Amniotic stem cell (primary cell): ENCODE measurements at places on chromosomes 4 and X.

DNA sequence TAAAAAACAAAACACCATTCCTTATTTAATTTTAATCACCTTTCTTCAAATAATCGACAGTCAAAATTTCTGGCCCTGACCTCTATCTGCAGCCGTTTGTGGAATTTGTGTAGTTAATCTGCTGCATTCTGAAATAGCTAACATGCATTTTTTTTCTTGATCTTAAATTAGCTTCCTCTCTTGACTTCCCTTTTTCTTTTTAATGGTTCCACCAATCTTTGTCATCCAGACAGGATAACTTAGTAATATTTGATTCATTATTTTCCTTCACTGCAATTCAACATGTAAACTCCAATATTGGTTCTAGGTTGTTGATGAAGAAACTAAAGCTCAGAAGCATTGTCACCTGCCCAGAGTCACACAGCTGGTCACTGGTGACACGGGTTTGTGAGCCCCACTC is 77.3 kb downstream of the ARHGAP10 start:
- DNase-seq = no peak

DNA sequence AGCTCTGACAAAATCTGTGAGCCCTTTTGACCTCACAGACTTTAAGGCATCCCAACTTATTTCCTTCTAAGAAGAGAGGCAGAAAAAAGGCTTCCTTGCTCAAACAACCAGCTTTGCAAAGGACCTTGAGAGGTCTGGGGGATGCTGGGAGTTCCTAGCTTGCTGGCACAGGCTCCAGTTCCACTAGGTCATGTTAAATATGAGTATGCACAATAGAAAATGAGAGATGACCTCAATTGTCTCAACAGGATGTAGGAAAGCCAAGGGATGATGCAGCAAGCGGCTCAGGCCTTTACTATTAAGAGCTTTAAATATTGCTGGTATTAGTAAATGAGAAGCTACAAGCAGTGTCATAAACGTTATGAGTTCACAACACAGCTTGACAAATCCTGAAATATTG is 13.3 kb upstream of the ZNF827 start:
- DNase-seq = no peak

DNA sequence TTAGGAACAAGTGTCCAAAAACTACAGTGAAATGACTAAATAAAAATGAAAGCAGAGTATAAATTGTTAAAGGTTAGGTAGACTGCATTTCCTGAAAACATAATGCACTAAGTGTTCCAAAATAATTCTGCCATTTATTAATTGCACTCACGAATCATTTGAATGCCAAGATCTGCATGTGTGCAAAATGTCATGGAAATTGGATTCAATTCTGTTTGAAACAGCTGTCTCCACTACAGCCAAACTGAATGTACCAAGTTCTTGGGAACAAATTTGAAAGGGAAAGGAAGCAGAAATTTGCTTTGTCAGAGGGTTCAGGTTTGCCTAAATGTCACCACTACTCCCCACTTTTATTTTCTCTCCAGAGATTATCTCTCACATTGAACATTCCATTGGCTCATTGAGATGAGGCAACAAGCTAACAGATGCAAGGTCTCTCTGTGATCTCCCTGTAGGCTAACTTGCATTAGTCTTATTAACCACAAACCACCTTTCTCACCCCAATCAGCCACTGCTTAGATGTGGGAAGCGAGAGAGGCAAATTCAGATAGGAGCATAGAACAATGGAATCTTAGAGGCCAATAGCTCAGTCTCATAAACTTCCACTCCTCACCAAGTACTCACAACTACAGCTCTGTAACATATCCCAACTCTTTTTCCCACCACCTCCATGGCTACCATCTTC is 226.6 kb downstream of the KDR start:
- DNase-seq = no peak

DNA sequence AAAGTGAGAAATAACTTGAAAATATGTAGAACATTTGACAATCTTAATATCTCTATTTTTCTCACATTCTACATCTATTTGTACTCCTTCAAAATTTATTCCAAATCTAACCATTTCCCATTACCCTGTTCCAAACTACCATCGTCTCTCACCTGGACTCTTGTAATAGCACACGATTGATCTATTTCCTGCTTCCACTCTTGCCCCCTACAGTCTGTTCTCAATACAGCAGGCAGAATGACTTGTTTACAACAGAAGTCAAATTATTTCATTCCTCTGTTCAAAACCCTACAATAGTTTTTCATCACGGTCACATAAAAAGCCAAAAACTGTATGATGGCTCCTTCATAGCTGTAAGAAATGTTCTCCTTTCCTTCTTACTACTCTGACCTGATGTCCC is 21.1 kb upstream of the LUZP4 start:
- no peak for DNase-seq

DNA sequence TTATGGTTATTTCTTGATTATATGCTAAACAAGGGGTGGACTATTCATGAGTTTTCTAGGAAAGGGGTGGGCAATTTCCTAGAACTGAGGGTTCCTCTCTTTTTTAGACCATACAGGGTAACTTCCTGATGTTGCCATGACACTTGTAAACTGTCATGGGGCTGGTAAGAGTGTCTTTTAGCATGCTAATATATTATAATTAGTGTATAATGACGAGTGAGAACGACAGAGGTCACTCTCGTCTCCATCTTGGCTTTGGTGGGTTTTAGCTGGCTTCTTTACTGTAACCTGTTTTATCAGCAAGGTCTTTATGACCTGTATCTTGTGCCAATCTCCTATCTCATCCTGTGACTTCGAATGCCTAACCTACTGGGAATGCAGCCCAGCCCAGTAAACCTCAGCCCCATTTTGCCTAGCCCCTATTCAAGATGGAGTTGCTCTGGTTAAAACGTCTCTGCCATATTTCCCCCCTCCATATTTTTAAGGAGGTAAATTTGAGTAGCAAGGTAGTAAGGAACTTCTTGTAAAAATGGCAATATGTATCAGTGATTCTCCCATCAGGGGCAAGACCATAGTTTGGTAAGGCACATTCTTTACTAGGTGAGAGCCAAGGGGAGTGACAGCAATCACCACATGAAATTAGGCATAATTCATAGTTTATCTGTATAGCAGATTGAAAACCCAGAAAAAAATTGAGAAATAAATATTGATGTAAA is 2.6 kb downstream of the CXCL2 start:
- no peak for DNase-seq

GRCh38 chr4:5874811-5875449 is 18.0 kb downstream of the CRMP1 start:
- DNase-seq = no peak

DNA sequence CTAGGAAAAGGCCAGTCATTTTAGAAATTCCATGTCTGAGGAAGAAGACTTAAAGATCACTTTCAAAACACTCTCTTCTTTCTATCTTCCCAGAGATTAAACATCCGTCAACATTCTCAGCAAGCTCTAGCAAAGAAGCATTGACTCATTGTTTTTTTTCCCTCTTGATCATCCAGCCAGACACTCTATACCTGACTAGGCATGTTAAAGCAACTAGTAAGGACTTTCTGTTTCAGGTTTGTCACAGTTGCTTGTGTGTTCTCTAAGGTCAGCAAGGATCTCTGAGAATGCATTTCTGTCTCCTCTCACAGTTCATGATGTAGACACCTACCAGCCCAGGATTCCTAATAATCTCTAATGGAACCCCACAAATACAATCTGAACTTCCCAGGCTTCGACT is 112.2 kb downstream of the IL13RA2 start:
- no peak for DNase-seq

DNA sequence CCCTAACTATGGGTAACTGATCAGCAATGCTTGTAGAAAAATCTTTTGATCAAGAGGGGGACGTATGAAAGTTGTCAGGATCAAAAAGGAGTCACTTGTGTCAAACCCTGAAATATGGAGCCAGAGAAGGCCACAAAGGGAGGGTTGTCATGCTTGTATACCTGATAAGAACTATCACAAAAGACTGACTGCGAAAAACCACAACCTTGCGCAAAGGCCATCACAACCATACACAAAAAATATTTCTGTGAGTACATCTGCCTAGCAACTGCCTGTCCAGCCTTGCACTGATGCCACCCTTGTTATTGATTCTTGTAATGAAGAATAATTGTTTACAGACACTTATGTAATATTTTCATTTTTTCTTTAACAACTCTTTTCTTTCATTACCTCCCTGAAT is 22.8 kb upstream of the EIF4E start:
- DNase-seq = no peak

DNA sequence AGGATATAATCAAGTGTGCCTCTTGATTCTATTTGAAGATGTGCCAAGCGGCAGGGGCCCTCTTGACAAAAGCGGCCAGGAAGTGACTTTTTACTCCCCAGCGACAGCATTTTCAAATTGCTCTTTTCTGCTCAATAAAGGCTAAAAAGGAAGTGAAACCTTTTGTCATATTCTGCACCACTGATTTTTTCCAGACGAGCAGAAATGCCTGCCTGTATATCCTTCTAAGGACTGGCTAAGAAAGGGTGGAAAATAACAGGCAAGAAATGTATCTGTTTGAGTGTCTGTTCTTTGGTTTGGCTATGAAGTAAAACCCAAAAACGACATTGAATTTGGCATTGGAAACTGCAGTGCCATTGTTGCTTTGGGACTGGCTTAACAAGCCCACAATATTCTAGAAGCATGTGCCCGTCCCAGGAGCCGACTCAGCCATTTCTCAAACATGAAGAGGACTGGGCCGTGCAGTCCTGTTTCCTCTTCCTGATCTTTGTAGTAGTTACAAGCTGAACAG is 25.4 kb downstream of the TMSB4X start:
- no peak for DNase-seq

DNA sequence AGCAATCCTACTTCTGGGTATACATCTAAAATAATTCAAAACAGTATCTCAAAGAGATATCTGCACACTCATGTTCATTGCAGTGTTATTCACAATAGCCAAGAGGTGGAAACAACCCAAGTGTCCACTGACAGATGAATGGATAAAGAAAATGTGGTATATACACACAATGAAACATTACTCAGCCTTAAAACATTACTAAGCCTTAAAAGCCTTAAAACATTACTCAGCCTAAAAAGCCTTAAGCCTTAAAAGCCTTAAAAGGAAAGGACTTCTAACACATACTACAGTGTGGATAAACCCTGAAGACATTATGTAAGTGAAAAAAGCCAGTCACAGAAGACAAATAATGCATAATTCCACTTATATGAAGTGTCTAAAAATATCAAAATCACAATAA is 40.3 kb upstream of the TFDP3 start:
- DNase-seq = no peak

DNA sequence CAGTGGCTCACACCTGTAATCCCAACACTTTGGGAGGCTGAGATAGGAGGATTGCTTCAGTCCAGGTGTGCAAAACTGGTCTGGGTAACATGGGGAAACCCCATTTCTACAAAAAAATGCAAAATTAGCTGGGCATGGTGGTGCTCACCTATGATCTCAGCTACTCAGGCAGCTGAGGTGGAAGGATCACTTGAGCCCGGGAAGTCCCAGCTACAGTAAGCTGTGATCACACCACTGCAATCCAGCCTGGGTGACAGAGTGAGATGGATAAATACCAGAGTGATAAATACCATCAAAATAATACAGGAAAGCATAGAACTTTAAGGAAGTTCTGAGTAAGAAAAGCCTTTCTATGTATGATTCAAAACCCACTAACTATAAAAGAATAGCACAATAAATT is 52.8 kb downstream of the LRBA start:
- no peak for DNase-seq

- no peak for DNase-seq
Observed at GRCh38 chrX:105738162-105738561, 84.2 kb upstream of the NRK start.
